Activated CD4-positive, alpha-beta T cell treated with anti-CD3 and anti-CD28 coated beads, Interleukin-2, Interleukin-6, amounts not matched to agents 100 ng/mL and 50 ng/mL, durations not matched to agents 16 hours and 8 hours (primary cell): ENCODE measurements at places on chromosomes 3 and 15.

DNA sequence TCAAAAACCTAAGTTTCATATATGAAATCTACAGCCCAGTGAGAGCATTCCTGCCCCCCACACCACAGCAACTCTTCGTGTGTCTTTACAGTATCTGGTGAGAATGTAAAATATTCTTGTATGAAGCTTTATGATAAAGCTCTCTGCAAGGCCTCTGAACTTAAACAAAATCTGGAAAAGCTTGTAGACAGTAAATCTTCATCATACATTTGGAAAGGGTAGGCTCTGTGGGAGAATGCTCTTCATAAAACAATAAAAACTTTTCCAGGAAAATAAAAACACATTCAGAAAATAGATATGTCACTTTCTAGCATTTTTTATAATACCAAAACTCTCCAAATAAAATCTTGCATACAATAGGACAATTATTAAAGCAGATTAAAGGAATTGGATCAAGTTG lies 1009.5 kb downstream of the NAALADL2 start:
- no peak for DNase-seq

- no peak for DNase-seq
These were observed 23.0 kb downstream of the MESD start for GRCh38 chr15:80966431-80967197.

- peak; percentile 82 for DNase-seq
These were observed at the start of gene SRGAP3 for GRCh38 chr3:9249273-9250192. Gene SRGAP3 (minus strand): TSS chr3:9249646. CDS start chr3:9248951, 695 bp downstream.

DNA sequence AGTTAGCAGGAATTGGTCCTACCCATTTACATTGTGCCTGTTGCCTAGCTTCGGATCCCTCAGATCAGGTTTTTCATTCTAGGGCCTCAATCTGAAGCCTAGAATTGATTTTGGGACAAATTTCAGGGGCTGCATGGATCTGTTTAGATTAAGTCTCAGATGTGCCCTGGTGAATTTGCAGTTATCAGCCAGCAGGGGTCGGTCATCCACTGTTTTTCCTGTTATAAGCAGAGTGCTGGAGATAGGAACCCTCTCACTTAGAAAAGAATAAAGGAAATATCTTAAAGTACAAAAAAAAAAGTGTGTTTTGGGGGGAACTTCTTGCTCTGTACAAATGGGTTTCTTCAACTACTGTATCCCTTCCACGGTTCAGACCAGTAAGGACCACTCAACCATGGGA lies 212.5 kb downstream of the BCHE start:
- no peak for DNase-seq

- no peak for DNase-seq
These were observed 27.0 kb upstream of the CD200R1L start for GRCh38 chr3:112873632-112874031.

GRCh38 chr15:62899090-62899493 lies 143.5 kb upstream of the TPM1 start:
- DNase-seq: no peak
